Nasal cavity respiratory epithelium epithelial cell of viscerocranial mucosa (primary cell): ENCODE measurements at places on chromosomes 3 and 15. TPM values are rescaled to one million over a fixed set of nuclear protein-coding genes. Genes with fewer than 3 reads are reported as not detected.

Gene GUCA1C
- not detected in 2 replicates for total RNA-seq

Gene GOLGA8S
- total RNA-seq, result under 0.01 TPM in 1 of 2 replicates, not detected in the other

Gene PLIN1
- 0.34 and 0.43 TPM in 2 replicates for total RNA-seq

Gene SLCO2A1
- under 0.01 TPM in 2 replicates for total RNA-seq

Gene SPATA12
- total RNA-seq, result not detected in 2 replicates

Gene CACNA2D3
- total RNA-seq, result 0.07 and 1.0 TPM in 2 replicates

Gene C3orf22
- total RNA-seq, result not detected in 2 replicates

Gene ILDR1
- total RNA-seq, result 1.4 and 1.7 TPM in 2 replicates

Gene ROPN1
- total RNA-seq, result not detected in 2 replicates

Gene COLQ
- under 0.01 and 0.28 TPM in 2 replicates for total RNA-seq

Gene CNTN4
- total RNA-seq, result 0.28 TPM in 1 of 2 replicates, not detected in the other

Gene HES1
- total RNA-seq, result 53.0 and 75.1 TPM in 2 replicates

Gene TLR9
- 0.07 TPM in 1 of 2 replicates, not detected in the other for total RNA-seq

Gene LRRC28
- total RNA-seq, result 17.8 and 21.5 TPM in 2 replicates

Gene UBAP1L
- total RNA-seq, result 0.34 and 2.5 TPM in 2 replicates

Gene ADAMTS7
- total RNA-seq, result 0.34 and 5.0 TPM in 2 replicates

Gene DNAJB11
- 56.5 and 117 TPM in 2 replicates for total RNA-seq

Gene ITIH1
- total RNA-seq, result not detected in 2 replicates

Gene FAM131A
- total RNA-seq, result 17.6 and 22.6 TPM in 2 replicates
